ENCODE measurements at places on chromosomes 7 and 10.

- DNase-seq: no peak
Measured at GRCh38 chr10:35752469-35753461, 110.7 kb upstream of the FZD8 start.

DNA sequence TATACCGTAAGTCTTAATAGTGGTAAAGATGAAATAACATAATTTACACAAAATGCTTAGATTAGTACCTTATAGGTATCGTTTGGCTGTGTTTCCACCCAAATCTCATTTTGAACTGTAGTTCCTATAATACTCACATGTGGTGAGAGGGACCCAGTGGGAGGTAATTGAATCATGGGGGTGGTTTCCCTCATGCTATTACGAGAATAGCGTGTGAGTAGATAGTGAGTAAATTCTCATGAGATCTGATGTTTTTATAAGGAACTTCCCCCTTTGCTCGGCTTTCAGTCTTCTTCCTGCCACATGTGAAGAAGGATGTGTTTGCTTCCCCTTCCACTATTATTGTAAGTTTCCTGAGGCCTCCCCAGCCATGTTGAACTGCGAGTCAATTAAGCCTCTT, 426.3 kb upstream of the POT1 start:
- no peak for DNase-seq

GRCh38 chr7:106329408-106329807, 44.6 kb upstream of the NAMPT start:
- DNase-seq: no peak

DNA sequence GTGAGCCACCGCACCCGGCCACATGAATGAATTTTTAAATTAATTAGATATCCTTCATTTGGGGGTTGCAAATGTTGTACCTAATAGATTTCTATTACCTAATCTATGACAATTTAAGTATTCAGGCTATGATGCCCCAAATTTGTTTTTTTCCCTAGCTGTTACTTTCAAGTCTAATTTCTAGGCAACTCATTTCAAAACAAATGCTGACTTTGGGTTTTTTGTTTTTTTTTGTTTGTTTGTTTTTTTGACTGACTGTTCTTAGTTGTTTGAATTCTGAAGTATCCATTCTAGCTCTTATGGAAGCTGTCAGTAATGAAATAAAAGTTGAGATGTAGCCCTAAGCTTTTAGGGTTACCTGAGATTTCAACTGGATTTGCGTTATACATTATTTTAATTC, 62.3 kb downstream of the CREM start:
- no peak for DNase-seq

GRCh38 chr7:30247541-30248401, 36.6 kb upstream of the ZNRF2 start:
- DNase-seq: no peak

DNA sequence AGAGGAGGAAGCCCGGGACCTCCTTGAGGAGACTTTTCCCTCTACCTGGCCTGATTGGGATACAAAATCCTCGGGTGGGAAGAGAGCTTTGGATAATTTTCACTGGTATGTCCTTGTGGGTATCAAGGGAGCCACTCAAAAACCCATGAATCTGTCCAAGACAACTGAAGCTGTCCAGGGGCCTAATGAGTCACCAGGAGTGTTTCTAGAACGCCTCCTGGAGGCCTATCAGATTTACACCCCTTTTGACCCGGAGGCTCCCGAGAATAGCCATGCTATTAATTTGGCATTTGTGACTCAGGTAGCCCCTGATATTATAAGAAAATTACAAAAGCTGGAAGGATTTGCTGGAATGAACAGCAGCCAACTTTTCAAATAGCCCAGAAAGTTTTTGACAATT, 38.6 kb downstream of the ZNF25 start:
- no peak for DNase-seq

DNA sequence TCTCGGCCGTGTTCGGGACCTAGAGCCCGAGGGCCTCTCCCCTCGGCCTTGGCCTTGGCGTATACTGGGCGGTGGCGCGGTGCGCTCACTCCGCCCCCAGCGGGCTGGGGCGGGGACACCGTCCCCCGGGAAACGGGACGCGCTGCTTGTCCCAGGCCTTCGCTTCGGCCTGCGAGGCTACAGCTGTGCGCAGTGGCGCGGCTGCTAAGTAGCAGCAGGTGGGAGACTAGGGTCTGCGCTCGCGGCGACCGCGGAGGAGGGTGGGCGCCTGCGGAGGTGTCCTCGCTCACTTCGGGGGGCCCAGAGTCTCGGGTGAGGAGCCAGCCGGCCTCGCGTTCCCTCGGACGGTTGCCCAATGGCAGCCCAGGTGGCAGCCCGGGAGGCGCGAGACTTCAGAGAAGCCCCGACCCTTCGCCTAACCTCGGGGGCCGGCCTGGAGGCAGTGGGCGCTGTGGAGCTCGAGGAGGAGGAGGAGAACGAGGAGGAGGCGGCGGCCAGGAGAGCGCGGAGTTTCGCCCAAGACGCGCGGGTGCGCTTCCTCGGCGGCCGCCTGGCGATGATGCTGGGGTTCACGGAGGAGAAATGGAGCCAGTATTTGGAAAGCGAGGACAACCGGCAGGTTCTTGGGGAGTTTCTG, at the start of gene DNAH11:
DNAH11 (plus strand) TSS at position 149 of the 637 bp plus-strand sequence; CDS start at position 356, 207 bp downstream.
- no peak for DNase-seq
